ENCODE measurements at places on chromosomes 16 and 17. TPM values are rescaled to one million over a fixed set of nuclear protein-coding genes. Genes with fewer than 3 reads are reported as not detected.

RAMP2 gene
- total RNA-seq: not detected

CHST5 gene
- total RNA-seq: 0.10 TPM

KRTAP9-4 gene
- total RNA-seq: not detected

CCDC92B gene
- total RNA-seq: not detected

CNTNAP1 gene
- total RNA-seq: 4.4 TPM

TUFM gene
- 235 TPM for total RNA-seq

FZD2 gene
- 0.27 TPM for total RNA-seq

SMIM36 gene
- total RNA-seq: not detected

Data from activated naive CD4-positive, alpha-beta T cell treated with anti-CD3 and anti-CD28 coated beads, Interleukin-2, amount 50 U/mL, for 72 hours (primary cell).